Progenitor cell of endocrine pancreas (in vitro differentiated cells): ENCODE measurements at places on chromosomes 2 and 18. TPM values are rescaled to one million over a fixed set of nuclear protein-coding genes. Genes with fewer than 3 reads are reported as not detected.

Gene MFSD2B
- total RNA-seq: 0.40 and 1.2 TPM in 2 replicates

- H3K4me1 ChIP-seq: no peaks in the 10 kb centered on the region
- no peak within 1 kb of the TSS for H3K27ac ChIP-seq
- no peak for DNase-seq
- H3K36me3 ChIP-seq: no peaks in the 10 kb centered on the region
These were observed at the start of gene RTP5 for GRCh38 chr2:241869087-241869961. TSS of gene RTP5 (plus strand) at chr2:241869729. CDS start at chr2:241869757, 28 bp downstream.

Gene ZNF521
- total RNA-seq: 39.1 and 41.4 TPM in 2 replicates

GRCh38 chr2:1854729-1855547, 110.6 kb upstream of the PXDN start:
- peaks cover 54% of the 10 kb centered on the region for H3K27me3 ChIP-seq
- peak overlapping the region; percentile 49 for H3K4me3 ChIP-seq
- no peaks in the 10 kb centered on the region for H3K36me3 ChIP-seq

Gene ESPNL
- total RNA-seq: 0.31 and 0.40 TPM in 2 replicates

Gene MARCO
- not detected in 2 replicates for total RNA-seq

GRCh38 chr2:64090264-64090663, 54.0 kb downstream of the PELI1 start:
- H3K27me3 ChIP-seq: no peaks in the 10 kb centered on the region
- H3K36me3 ChIP-seq: peaks cover 38% of the 10 kb centered on the region
- DNase-seq: no peak
- peak overlapping the region; percentile 60 for H3K27ac ChIP-seq

- H3K27ac ChIP-seq: no peak overlapping the region
- DNase-seq: no peak
- H3K36me3 ChIP-seq: peaks cover 27% of the 10 kb centered on the region
- H3K27me3 ChIP-seq: no peaks in the 10 kb centered on the region
These were observed 23.4 kb downstream of the ANKRD12 start for GRCh38 chr18:9160014-9160413.

- peaks cover 4% of the 10 kb centered on the region for H3K36me3 ChIP-seq
- peaks cover 25% of the 10 kb centered on the region for H3K4me1 ChIP-seq
- H3K27ac ChIP-seq: no peak overlapping the region
- H3K27me3 ChIP-seq: no peaks in the 10 kb centered on the region
- no peak for DNase-seq
These were observed 594.6 kb downstream of the ADCYAP1 start for GRCh38 chr18:1499265-1499664.

DNA sequence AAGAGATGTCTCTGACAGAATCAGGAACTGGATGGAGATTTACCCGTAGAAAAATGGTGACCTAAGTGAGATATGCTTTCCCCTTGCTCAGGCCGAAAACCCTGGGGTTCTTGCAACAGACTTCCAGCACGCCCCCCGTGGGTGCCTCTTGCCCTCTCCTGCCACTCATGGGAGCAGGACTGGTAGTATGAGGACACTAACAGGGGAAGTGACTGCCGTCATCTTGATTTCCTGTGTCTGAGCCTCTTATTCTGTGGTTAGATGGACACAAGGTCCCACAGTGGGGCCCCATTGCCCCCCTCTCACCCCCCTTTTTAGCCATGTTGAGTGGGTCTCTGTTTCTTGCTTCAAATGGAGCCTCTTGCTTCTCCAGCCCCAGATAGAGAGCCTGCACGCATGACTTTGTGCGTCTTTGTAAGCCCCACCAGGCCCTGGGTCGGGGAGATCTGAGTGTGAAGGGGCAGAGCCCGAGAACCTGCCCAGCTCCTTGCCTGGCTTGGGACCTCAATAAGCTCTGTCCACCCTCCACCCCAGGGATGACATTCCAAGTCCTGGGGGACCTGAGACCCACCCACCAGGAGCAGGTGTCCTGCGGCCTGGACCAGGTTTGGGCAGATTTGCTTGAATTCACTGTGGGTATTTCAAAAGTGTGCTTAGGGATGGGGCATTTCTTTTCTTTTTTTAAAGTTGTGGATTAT, 12.6 kb downstream of the GNLY start:
- no peak overlapping the region for H3K4me3 ChIP-seq
- H3K36me3 ChIP-seq: no peaks in the 10 kb centered on the region
- no peak overlapping the region for H3K27ac ChIP-seq

GRCh38 chr2:169005080-169005598, 26.0 kb downstream of the ABCB11 start:
- H3K4me1 ChIP-seq: peaks cover 3% of the 10 kb centered on the region
- H3K27me3 ChIP-seq: peaks cover 3% of the 10 kb centered on the region
- no peaks in the 10 kb centered on the region for H3K36me3 ChIP-seq
- no peak overlapping the region for H3K4me3 ChIP-seq

- H3K4me3 ChIP-seq: no peak overlapping the region
- no peaks in the 10 kb centered on the region for H3K4me1 ChIP-seq
- peaks cover 9% of the 10 kb centered on the region for H3K36me3 ChIP-seq
- no peaks in the 10 kb centered on the region for H3K27me3 ChIP-seq
- H3K27ac ChIP-seq: no peak overlapping the region
These were observed 29.7 kb downstream of the NOL10 start for GRCh38 chr2:10659898-10660568.

Gene GAL3ST2
- total RNA-seq: 0.51 and 0.84 TPM in 2 replicates

- H3K4me3 ChIP-seq: no peak overlapping the region
- H3K4me1 ChIP-seq: peaks cover 8% of the 10 kb centered on the region
- H3K27ac ChIP-seq: peak overlapping the region; percentile 31
- H3K36me3 ChIP-seq: peaks cover 4% of the 10 kb centered on the region
These were observed 11.6 kb downstream of the RAMP1 start for GRCh38 chr2:237870754-237871651.

- peaks cover 39% of the 10 kb centered on the region for H3K27me3 ChIP-seq
- H3K27ac ChIP-seq: no peak overlapping the region
- H3K4me3 ChIP-seq: no peak overlapping the region
These were observed 232.6 kb downstream of the EN1 start for GRCh38 chr2:118614841-118615271.

GRCh38 chr18:4319738-4320677, 135.1 kb downstream of the DLGAP1 start:
- no peaks in the 10 kb centered on the region for H3K4me1 ChIP-seq
- no peaks in the 10 kb centered on the region for H3K27me3 ChIP-seq
- H3K27ac ChIP-seq: no peak overlapping the region
- no peak overlapping the region for H3K4me3 ChIP-seq

Gene GPR155
- total RNA-seq: 0.74 and 1.4 TPM in 2 replicates

Gene SPEG
- total RNA-seq: 15.1 and 15.5 TPM in 2 replicates

- H3K27ac ChIP-seq: no peak overlapping the region
- H3K4me1 ChIP-seq: peaks cover 15% of the 10 kb centered on the region
- H3K27me3 ChIP-seq: no peaks in the 10 kb centered on the region
- no peak overlapping the region for H3K4me3 ChIP-seq
- no peaks in the 10 kb centered on the region for H3K36me3 ChIP-seq
- DNase-seq: no peak
These were observed 16.0 kb upstream of the TMEM37 start for GRCh38 chr2:119415630-119416029.

DNA sequence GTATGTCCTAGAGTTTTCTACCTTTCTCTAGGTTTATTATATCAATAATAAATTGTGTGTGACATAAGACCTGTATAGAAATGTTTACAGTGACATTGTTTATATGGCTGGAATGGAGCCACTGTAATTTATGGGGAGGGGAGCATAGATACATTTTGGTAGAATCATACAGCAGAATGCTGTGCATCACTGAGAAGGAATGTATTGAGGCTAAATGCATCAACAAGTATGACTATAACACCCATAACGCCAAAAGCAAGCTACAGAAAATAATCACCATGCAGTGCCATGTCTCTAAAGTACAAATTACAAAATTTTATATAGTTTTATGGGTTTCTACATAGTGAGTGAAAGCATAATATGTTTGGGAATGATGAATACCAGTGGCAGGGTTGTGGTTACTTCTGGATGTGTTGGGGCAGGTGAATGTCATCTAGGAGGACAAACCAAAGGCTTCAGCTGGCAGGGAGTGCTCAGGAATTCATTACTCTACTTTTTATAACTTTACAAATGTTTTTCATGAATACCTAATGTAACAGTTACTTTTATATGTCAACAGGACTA, 226.0 kb upstream of the NETO1 start:
- H3K27ac ChIP-seq: no peak overlapping the region
- no peak overlapping the region for H3K4me3 ChIP-seq
- peaks cover 6% of the 10 kb centered on the region for H3K4me1 ChIP-seq
- no peaks in the 10 kb centered on the region for H3K27me3 ChIP-seq

Gene STRADB
- total RNA-seq: 48.2 and 51.0 TPM in 2 replicates

Gene TSGA10
- total RNA-seq: 12.3 and 13.8 TPM in 2 replicates

DNA sequence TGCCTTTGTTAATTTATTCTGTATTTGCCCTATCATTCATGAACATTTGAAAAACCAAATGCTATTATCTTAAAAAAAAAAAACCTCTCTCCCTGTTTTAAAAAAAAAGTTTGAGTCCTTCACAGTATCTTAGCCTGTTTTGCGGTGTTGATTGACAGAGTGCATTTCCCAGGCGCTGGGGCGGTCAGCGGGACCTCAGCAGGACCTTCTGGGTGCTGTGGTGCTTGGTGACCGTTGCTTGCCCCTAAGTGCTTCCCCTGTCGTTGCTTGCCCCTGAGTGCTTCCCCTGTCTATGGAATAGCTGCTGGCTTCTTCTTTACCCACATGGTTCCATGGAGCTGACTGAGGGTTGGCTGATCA, 12.1 kb downstream of the ATP6V1C2 start:
- H3K4me1 ChIP-seq: peaks cover 5% of the 10 kb centered on the region
- H3K36me3 ChIP-seq: no peaks in the 10 kb centered on the region
- no peak for DNase-seq

- H3K4me1 ChIP-seq: no peaks in the 10 kb centered on the region
- no peak for DNase-seq
- H3K27me3 ChIP-seq: peaks cover 47% of the 10 kb centered on the region
- no peak overlapping the region for H3K4me3 ChIP-seq
- no peaks in the 10 kb centered on the region for H3K36me3 ChIP-seq
- H3K27ac ChIP-seq: no peak overlapping the region
These were observed 109.9 kb downstream of the SLC4A3 start for GRCh38 chr2:219737270-219737691.

Gene RAB17
- total RNA-seq: 49.9 and 52.0 TPM in 2 replicates

GRCh38 chr2:132441051-132441450, 24.4 kb downstream of the GPR39 start:
- no peak overlapping the region for H3K27ac ChIP-seq
- H3K4me3 ChIP-seq: no peak overlapping the region
- H3K4me1 ChIP-seq: peaks cover 7% of the 10 kb centered on the region
- DNase-seq: no peak
- no peaks in the 10 kb centered on the region for H3K36me3 ChIP-seq

Gene SUMO1
- total RNA-seq: 131 and 135 TPM in 2 replicates

DNA sequence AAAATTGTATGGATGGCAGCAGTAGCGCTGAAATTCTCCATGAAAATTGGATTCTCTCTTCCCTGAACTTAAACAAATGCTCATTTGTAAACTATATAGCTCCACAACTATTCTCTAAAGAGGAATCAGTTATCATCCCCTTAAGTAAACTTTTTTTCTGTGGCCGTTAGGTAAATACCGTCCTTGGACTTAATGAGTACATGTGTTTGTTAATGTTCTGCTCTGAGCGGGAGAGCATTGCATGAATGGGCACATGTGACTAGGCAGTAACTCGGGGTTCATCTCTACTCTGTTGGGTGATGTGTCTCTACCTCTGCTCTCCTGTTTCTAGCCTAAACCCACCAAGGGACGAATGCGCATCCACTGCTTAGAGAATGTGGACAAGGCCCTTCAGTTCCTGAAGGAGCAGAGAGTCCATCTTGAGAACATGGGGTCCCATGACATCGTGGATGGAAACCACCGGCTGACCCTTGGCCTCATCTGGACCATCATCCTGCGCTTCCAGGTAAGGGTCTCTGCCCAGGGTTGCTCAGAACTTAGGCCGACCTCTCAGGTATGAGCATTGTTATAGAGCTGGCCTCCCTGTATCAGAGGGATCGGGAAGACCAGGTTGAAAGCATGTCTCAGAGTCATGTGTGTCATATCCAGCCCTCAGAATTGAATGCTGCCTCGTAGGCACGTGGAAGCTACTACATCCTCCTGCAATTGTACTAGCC, 111.5 kb upstream of the EML6 start:
- no peak for DNase-seq
- H3K27me3 ChIP-seq: no peaks in the 10 kb centered on the region
- H3K4me3 ChIP-seq: no peak overlapping the region
- H3K4me1 ChIP-seq: peaks cover 33% of the 10 kb centered on the region

- H3K4me1 ChIP-seq: peaks cover 16% of the 10 kb centered on the region
- H3K27me3 ChIP-seq: no peaks in the 10 kb centered on the region
- H3K36me3 ChIP-seq: peaks cover 22% of the 10 kb centered on the region
- no peak for DNase-seq
These were observed 14.3 kb downstream of the LPIN2 start for GRCh38 chr18:2998644-2999043.

GRCh38 chr2:159209341-159210306, 76.9 kb downstream of the WDSUB1 start:
- peaks cover 8% of the 10 kb centered on the region for H3K36me3 ChIP-seq
- H3K4me3 ChIP-seq: no peak overlapping the region
- peaks cover 19% of the 10 kb centered on the region for H3K4me1 ChIP-seq
- no peaks in the 10 kb centered on the region for H3K27me3 ChIP-seq

GRCh38 chr2:177243073-177243472, 21.5 kb downstream of the NFE2L2 start:
- peak overlapping the region; percentile 87 for H3K27ac ChIP-seq
- no peak for DNase-seq
- H3K4me1 ChIP-seq: peaks cover 38% of the 10 kb centered on the region
- H3K27me3 ChIP-seq: no peaks in the 10 kb centered on the region

DNA sequence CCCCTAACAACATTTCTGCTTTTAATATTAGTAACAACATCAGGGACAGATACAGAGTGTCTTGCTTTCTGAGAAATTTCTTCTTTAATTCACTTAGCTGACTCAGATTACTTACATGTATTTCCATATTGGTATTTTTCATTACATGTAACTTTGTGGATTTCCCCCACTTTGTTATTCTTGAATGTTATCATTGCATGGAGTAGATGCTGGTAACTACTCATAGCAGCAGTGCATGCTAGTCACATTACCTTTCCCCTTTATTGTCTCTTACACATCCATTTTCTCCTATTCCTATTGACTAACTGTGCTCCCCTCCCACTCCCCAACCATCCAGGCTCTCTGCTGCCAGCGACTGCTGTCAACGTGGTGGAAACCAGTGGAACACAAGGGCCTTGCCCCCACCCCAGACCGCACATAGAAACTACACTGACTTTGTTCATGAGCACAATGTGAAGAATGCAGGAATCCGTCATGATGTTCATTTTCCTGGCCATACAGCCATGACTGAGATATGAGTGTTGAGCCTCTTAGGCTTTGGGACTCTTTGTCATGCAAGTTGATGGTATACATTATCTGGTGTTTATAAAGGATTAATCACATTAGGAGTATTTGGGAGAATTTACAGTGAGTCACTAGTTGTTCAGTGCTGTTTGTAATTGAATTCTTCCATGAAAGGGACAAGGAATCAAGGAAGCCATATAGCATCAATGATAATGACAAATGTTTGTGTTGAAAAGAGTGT, 91.0 kb downstream of the EPB41L5 start:
- no peak for DNase-seq
- H3K36me3 ChIP-seq: peaks cover 17% of the 10 kb centered on the region
- peaks cover 2% of the 10 kb centered on the region for H3K4me1 ChIP-seq
- H3K27ac ChIP-seq: peak overlapping the region; percentile 63
- no peak overlapping the region for H3K4me3 ChIP-seq
- H3K27me3 ChIP-seq: no peaks in the 10 kb centered on the region

- H3K4me3 ChIP-seq: no peak overlapping the region
- no peak for DNase-seq
- peaks cover 5% of the 10 kb centered on the region for H3K4me1 ChIP-seq
These were observed 70.8 kb downstream of the RAPGEF4 start for GRCh38 chr2:172806493-172806892.

- peaks cover 8% of the 10 kb centered on the region for H3K4me1 ChIP-seq
- H3K27me3 ChIP-seq: no peaks in the 10 kb centered on the region
- DNase-seq: no peak
- no peak overlapping the region for H3K4me3 ChIP-seq
- H3K27ac ChIP-seq: no peak overlapping the region
These were observed 32.7 kb upstream of the MAP4K3 start for GRCh38 chr2:39469807-39470206.

Gene CFAP65
- total RNA-seq: 0.65 and 0.67 TPM in 2 replicates

Gene LPIN1
- total RNA-seq: 18.3 and 23.5 TPM in 2 replicates

- no peak for DNase-seq
- no peaks in the 10 kb centered on the region for H3K4me1 ChIP-seq
These were observed 221.9 kb downstream of the ZNF407 start for GRCh38 chr18:74819433-74820059.
